ENCODE measurements at places on chromosomes 6 and 20.

- DNase-seq, result no peak
Measured at GRCh38 chr6:115948751-115949150, 111.9 kb downstream of the FRK start.

GRCh38 chr6:63458480-63459115, 113.7 kb upstream of the LOC128125822 start:
- DNase-seq, result no peak

GRCh38 chr20:46799781-46800408, 90.4 kb downstream of the SLC2A10 start:
- DNase-seq, result no peak

DNA sequence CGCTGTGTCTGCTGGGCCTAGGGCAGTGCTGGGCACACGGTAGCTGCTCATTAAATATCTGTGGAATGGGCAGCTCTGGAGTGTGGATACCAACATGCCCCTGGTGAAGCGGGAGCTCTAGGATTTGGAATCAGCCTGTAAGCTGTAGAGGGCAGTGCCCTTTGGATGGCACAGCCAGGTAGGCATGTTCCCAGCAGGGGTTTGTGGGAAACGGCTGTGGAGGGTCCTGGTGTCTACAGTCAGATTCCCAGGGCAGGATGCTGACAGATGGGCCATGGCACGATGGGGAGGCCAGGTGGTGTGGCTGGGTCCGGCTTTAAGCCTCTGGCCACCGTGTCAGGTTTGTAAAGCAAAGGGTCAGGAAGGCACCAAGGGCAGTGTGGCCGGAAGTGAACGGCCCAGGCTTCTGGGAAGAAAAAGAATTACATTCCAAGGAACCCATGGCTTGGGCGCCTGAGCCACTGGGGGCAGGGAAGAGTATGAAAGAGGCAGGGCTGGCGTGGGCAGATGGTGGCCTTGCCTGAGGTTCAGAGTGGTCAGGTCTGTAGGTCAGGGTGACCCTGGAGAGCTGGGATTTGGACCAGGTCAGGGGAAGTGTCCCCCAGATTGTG, 44.8 kb downstream of the UBE2V1 start:
- DNase-seq, result no peak

DNA sequence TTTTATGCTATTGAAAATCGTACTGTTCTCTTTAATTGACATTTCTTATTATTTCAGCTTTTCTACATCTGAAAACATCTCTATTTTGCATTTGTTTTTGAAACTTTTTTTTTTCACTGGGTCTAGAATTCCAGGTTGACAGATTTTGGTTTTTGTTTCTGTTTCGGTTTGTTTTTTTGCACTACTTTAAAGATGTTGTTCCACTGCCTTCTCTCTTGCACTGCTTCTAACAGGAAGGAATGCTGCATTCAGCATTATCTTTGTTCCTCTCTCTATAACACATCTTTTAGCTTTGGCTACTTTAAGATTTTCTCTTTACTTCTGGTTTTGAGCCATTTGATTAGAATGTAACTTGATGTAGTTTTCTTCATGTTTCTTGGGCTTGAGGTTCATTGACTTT, 20.1 kb upstream of the SLC17A1 start:
- DNase-seq, result no peak

DNA sequence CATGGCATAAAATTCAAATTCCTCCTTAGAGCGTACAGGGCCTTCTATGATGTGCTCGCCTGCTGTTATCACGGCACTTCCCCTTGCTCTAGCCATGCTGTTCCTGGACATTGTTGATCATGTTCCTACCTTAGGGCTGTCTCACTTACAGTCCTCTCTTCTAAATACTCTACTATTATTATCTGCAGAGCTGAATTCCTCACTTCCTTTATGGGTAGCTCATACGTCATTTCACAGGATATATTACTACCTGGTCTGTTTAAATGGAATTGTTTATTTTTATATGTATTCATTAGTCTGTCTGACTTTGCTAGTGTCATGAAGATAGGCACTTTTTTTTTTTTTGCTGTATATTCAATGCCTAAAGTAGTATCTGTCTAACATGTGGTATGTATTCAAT, 94.7 kb upstream of the FLRT3 start:
- no peak for DNase-seq

DNA sequence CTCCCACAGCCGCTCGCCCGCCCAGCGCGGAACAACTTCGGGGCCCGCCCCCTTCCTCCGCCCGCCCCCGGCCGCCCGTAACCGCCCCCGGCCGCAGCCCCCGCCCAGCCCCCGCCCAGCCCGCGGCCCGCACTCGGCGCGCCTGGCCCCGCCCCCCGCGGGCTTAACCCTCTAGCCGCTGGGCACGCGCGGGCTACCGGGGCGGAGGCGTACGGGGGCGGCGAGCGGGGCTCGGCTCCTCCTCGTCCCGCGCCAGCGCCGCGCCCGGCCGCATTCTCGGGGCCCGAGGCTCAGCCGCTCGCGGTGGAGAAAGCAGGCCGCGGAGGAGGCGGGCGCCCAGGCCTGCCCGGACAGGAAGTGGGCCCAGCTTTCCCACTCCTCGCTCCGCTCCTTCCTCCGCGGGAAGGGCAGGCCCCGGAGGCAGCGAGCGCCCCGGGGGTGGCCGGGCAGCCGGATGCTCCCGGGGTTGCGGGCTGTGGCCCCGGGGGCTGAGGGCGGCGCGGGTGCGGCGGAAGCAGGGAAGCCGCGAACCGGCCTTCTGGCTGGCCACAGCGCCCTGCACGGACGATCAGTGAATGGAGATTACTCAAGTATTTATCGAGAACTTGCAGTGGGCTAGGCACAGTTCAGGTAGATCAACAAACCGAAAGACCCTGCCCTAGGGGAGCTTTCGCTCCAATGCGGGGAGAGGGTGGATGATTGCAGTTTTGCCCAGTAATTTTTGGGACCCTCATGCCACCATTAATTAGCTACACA, at the start of gene TRAM2:
Gene TRAM2 (minus strand): TSS at position 39 of the 756 bp plus-strand sequence. CDS start 145 bp downstream, outside the sequence.
- peak; percentile 79 for DNase-seq

GRCh38 chr6:130978180-130978579, 84.9 kb downstream of the EPB41L2 start:
- no peak for DNase-seq

- DNase-seq, result no peak
Measured at GRCh38 chr6:50848989-50849795, 30.5 kb downstream of the TFAP2B start.

DNA sequence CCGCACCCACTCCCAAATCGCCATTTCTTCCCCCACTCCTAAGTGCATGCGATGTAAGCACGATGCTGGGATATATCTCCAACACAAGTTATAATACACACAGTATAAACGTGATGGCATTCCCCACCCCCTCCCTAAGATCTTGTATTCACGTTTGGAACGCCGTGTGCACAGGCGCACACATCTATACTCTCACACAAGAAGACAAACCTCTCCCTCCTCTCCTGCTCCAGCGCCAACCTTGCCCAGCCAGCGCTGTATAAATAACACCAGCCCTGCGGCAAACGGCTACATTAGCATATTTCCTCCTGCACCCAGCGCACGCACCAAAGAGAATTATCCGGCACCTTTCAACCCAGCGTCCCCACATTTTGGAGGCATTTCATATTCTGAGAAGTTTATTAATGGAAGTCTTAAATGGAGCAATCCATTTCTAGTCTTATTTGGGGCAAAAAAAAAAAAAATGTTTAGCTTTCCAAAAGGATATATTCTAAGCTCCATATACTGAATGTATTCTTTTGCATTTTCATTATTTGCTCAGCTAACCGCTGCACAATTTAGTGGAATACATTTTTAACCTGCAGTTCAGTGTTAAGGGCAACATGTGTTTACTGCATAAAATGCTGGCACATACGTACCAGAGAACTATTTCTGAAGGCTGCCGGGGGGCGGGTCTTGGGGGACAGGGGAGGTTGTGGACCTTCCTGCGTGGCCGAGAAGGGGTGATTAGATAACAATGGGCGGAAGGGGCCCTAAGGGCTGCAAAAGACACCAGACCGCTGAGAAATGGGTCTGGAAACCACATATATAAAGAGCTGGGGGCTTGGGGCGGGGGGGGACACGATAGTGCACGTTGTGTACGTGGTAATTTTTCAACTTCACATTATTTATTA, 1.1 kb upstream of the SLC22A23 start:
- DNase-seq, result peak; percentile 13

DNA sequence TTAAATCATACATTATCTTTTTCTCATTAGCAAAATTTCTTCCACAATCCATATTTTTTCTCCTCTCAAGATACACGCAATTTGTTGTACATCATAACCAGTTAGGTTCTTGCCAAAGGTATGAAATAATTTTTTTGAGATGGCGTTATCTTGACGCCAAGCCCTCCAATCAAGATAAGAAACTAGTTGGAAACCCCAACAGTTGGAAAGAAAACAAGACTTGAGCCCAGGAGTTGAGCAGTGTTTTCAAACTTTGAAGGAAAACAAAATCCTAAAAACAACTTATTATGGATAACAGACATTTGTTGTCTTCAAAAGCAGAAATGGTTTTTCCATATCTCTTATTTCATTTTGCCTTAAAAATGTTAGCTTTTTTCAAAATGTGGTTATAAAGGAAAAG, 184.8 kb downstream of the SLC24A3 start:
- no peak for DNase-seq

GRCh38 chr6:48564036-48564820, 453.2 kb upstream of the PTCHD4 start:
- DNase-seq, result no peak

DNA sequence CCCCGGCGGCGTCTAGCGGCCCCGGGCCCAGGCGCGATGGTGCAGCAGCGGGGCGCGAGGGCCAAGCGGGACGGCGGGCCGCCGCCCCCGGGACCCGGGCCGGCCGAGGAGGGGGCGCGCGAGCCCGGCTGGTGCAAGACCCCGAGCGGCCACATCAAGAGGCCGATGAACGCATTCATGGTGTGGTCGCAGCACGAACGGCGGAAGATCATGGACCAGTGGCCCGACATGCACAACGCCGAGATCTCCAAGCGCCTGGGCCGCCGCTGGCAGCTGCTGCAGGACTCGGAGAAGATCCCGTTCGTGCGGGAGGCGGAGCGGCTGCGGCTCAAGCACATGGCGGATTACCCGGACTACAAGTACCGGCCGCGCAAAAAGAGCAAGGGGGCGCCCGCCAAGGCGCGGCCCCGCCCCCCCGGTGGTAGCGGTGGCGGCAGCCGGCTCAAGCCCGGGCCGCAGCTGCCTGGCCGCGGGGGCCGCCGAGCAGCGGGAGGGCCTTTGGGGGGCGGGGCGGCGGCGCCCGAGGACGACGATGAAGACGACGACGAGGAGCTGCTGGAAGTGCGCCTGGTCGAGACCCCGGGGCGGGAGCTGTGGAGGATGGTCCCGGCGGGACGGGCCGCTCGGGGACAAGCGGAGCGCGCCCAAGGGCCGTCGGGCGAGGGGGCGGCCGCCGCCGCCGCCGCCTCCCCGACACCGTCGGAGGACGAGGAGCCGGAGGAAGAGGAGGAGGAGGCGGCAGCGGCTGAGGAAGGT, 715 bp downstream of the SOX12 start:
- DNase-seq, result peak; percentile 31

DNA sequence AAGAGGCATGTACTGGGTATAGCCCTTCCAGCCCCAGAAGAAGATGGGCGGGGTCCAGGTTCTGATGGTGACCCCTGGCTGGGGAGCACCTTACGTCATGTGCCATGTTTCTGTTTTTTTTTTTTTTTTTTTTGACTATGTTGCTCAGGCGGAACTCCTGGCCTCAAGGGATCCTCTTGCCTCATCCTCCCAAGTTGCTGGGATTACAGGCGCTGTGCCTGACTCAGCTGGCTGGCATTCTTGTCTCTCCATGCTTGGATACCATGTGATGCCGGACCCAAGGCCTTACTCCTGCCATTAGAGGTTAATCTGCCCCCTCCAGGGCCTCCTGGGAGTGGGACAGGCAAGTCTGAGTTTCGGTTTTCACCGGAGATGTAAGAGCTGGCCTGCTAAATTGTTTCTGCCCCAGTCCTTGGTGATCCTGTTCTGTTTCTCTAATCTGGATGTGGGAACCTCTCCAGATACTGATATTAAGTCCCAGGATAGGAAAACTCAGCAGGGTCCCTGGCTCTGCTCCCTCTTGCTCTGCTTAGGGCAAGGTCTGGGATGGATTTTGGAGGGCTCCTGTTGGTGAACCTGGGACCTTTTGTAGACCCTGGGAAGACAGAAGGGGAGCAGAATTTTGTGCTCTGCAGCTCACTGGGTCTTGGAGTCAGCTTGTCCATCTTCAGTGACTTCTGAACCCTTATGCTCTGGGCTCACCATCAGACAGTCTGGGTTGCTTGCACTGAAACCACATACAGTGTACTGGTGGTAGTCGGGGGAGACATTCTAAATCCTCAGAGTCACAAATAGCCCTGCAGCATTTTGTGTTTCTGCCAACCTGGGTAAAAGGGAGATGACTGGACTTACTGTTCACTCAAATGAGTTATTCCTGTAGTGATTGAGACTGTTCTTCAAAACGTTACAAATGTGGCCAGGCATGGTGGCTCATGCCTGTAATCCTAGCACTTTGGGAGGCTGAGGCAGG, 45.1 kb downstream of the PTK7 start:
- DNase-seq, result no peak

- no peak for DNase-seq
Measured at GRCh38 chr20:49595811-49596561, 28.0 kb upstream of the PTGIS start.

- no peak for DNase-seq
Measured at GRCh38 chr6:161922631-161923119, 648.8 kb upstream of the AGPAT4 start.

GRCh38 chr6:70241991-70242420, 60.9 kb downstream of the COL9A1 start:
- DNase-seq, result no peak

- DNase-seq, result peak; percentile 55
Measured at GRCh38 chr6:139262519-139263300, 29.1 kb downstream of the TXLNB start.

GRCh38 chr6:28105245-28105639, 19.2 kb upstream of the ZSCAN16 start:
- no peak for DNase-seq

DNA sequence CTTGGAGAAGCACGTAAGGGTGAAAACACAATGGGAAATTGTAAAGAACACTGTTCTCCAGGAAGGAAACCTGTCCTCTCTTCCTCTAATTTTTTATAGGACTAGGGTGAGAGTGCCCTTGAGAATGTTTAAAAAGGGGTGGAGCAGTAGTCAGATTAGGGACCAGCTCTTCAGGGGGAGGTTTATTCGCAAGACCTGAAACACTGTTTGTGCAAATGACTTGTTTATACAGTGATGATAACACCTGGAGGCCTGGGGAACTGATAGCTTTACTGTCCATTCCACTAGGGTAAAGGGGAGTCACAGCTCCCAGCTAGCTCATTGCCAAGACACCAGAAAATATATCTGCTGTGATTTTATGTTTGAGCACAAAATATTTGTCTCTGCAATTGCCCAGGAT, 8.1 kb upstream of the FUT9 start:
- DNase-seq, result no peak

GRCh38 chr6:20415304-20415703, 13.6 kb downstream of the E2F3 start:
- no peak for DNase-seq
